ENCODE measurements at places on chromosomes 6 and 20. TPM values are rescaled to one million over a fixed set of nuclear protein-coding genes. Genes with fewer than 3 reads are reported as not detected.

ITPA gene
- total RNA-seq = 53.3 TPM

ZNF831 gene
- not detected for total RNA-seq

KIAA1586 gene
- total RNA-seq = 12.7 TPM

NQO2 gene
- total RNA-seq = 14.0 TPM

ZCCHC3 gene
- 19.5 TPM for total RNA-seq

TBCC gene
- 42.1 TPM for total RNA-seq

IBTK gene
- total RNA-seq = 59.6 TPM

KCNK16 gene
- total RNA-seq = not detected

SGK2 gene
- total RNA-seq = not detected

FAM110A gene
- 3.3 TPM for total RNA-seq

TBX18 gene
- 31.5 TPM for total RNA-seq

LPIN3 gene
- 3.6 TPM for total RNA-seq

CNKSR3 gene
- 2.9 TPM for total RNA-seq

LY6G5C gene
- total RNA-seq = under 0.01 TPM

SULF2 gene
- total RNA-seq = 20.1 TPM

MMP24OS gene
- total RNA-seq = 4.9 TPM

PCK1 gene
- total RNA-seq = not detected

ADGB gene
- total RNA-seq = not detected

CDSN gene
- not detected for total RNA-seq

FNDC11 gene
- total RNA-seq = 0.15 TPM

ANKRD66 gene
- not detected for total RNA-seq
